NCI-H2081 treated with DMSO at 0.1 percent for 48 hours (cell line): ENCODE measurements at places on chromosomes 4 and X.
A peak's percentile ranks its signal among the peaks of the same experiment; 100 is the strongest.

GRCh38 chr4:128427832-128428366, 140.3 kb upstream of the PGRMC2 start:
- DNase-seq: peak; percentile 18

DNA sequence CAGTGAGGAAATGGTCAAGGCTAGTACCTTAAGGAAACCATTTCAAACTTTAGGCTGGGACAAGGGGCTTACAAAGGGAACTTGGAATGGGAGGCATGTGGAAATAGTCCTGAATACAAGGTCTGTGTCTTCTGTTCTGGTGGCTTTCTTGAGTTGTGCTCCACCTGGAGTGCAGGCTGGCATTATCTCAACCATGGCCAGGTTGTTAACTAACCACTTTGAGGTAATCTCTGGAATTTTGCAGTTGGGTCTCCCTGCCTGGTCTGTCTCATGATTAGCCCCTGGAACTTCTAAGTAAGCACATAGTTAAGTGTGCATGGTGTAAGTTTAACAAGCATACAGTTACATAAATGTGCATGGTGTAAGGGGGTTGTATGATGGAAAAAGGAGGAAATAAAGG, 77.5 kb downstream of the PCDH18 start:
- DNase-seq: no peak

- DNase-seq: no peak
Measured at GRCh38 chr4:112403101-112403945, 106.2 kb downstream of the ALPK1 start.

DNA sequence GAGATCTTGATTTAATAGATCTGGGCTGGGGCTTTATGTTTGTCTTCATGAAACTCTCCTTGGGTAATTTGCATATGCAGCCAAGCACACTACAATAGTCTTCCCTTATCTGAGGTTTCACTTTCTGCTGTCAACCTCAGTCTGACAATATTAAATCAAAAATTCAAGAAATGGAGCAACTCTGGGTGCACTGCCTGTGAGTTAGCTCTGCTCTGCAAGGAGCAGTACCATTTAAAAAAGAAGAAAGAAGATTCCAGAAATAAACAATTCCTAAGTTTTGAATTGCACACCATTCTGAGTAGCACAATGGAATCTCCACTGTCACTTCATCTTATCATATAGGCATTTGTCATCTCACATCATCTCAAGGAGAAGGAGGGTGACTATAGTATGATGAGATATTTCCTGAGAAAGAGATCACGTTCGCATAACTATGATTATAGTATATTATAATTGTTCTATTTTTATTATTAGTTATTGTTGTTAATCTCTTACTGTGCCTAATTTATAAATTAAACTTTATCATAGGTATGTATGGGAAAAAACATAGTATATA, 9.4 kb downstream of the FNIP2 start:
- no peak for DNase-seq

GRCh38 chr4:185341841-185342240, 53.9 kb downstream of the LRP2BP start:
- DNase-seq: no peak

DNA sequence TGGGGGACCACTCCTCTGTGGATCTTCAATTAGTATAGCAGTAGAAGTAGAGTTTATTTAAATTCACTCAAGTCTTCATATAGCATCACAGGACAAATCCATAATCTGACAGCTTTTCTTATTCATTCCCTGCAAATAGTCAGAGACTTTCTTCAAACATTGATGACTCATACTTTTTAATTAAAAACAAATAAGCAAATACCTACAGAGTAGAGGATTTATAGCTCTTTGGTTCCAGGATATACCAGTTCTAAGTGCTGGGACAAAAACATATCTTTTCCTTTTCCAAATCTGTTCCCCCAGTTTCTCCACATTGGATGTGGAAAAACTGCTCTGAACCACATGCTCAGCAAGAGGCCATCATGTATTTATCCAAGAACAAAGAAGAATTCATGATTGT, 24.1 kb downstream of the EMCN start:
- DNase-seq: no peak

GRCh38 chr4:80500613-80501012, 165.1 kb downstream of the CFAP299 start:
- no peak for DNase-seq

DNA sequence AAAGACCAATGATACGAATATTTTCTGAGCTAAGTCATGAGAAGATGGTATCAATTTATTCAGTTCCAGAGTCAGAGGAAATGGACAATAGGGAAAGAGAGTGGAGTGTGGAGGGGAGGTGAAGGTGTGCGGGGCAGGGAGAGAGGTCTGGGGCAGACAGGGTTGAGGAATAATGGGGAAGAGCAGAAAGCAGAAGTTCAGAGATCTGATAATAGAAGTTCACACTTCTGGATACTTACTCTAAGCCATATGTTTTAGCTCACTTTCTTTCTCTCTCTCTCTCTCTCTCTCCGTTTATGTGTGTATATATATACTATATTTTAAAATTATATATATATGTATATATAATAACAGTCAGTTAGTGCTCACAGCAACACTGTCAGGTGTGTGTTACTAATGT, 40.4 kb downstream of the FOXR2 start:
- no peak for DNase-seq
